ENCODE measurements at places on chromosomes 13 and 19.

GRCh38 chr19:49224879-49225278, 67.3 kb downstream of the TRPM4 start:
- peak; percentile 71 for DNase-seq

GRCh38 chr13:46129124-46129523, 24.3 kb upstream of the CPB2 start:
- no peak for DNase-seq

DNA sequence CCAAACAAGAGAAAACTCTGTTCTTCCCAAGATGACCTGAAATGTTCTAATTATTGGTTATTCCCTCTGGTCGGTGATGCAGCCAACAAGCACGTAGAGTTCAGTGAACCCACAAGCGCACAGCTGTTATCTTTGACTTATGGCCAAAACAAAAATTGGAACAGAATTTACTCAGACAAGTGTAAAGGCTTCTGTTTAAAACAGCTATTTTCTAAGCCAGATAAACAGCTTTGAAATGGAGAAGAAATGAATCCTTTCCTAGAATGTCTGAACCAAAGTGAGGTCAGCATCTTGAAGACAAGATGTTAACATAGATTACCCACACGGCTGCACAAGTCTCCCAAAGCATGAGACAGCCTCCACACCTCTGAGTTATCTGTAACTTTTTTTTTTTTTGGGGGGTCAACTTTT, 669.2 kb downstream of the DIAPH3 start:
- no peak for DNase-seq

DNA sequence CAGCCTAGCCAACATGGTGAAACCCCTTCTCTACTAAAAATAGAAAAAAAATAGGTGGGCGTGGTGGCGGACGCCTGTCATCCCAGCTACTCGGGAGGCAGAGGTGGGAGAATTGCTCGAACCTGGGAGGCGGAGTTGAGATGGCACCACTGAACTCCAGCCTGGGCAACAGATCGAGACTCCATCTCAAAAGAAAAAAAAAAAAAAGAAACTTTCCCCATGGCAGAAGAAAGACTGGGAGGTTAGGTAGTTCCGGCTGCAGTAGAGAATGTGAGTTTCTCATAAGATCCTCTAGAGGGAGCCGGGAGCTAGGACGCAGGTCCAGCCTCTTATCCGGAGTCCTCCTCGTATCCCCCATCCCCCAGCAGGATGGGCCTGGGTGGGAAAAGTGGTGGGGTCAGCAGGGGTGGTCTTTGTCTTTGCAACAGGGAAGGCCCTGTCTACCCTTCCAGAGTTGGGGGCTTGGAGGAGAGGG, 13.2 kb upstream of the CREB3L3 start:
- DNase-seq: peak; percentile 80

DNA sequence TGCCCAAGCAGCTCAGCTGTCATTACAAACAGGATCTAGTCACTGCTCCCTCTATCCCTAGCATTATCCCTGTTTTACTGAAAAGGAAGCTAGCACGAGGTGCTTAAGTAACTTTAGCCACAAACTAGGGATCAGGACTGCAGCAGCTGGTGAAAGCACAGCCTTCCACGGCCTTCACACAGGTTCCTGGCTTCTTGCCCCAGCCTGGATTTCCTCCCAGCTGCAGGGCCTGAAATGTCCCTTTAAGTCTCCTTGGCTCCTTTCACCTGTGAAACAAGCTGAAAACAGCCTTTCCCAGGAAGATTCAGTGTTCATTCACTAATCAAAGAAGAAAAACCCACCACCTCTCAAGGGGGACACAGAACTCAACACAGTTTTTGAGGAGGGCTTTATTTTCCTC, 754.5 kb downstream of the DIAPH3 start:
- no peak for DNase-seq

DNA sequence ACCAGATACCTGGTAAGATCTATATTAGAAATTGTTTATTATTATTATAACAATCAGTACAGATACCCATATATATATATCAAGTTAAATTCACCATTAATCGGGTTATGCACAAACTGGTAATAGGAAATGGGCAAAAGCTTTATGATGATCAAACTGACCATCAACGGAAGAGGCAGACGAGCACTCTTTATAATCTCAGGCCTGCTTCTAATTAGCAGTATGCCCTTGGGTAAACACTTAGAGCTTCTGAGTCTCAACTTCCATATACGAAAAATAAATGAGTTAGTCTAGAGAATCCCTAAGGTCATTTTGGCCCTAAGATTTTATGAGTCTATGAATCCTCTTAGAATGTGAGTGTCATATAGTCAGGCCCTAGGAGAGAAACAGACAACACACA, 710.9 kb downstream of the PCDH9 start:
- no peak for DNase-seq

GRCh38 chr19:10544242-10544752, 593 bp downstream of the ATG4D start:
- peak; percentile 34 for DNase-seq

- DNase-seq: peak; percentile 28
Observed at GRCh38 chr13:27868641-27869435, 51.0 kb upstream of the PDX1 start.
